Suprapubic skin (tissue), 4 donors: ENCODE measurements at places on chromosomes 13 and 19. TPM values are rescaled to one million over a fixed set of nuclear protein-coding genes. Genes with fewer than 3 reads are reported as not detected.

GRCh38 chr19:52200044-52200443, 10.2 kb downstream of the PPP2R1A start:
- H3K36me3 ChIP-seq, result peaks cover 77% of the 10 kb centered on the region
- no peaks in the 10 kb centered on the region for H3K27me3 ChIP-seq
- DNase-seq, result no peak

CKAP2 gene
- total RNA-seq, result 33.8 TPM

GRCh38 chr19:24040621-24041020, 46.4 kb upstream of the ZNF254 start:
- no peaks in the 10 kb centered on the region for H3K27me3 ChIP-seq
- H3K4me3 ChIP-seq, result no peak overlapping the region
- no peak for DNase-seq

- no peaks in the 10 kb centered on the region for H3K4me1 ChIP-seq
- no peaks in the 10 kb centered on the region for H3K27me3 ChIP-seq
- DNase-seq, result no peak
- no peak overlapping the region for H3K4me3 ChIP-seq
- H3K36me3 ChIP-seq, result no peaks in the 10 kb centered on the region
- no peak overlapping the region for H3K27ac ChIP-seq
Observed at GRCh38 chr13:89695343-89696257, 1651.9 kb upstream of the MIR17HG start.

CCL25 gene
- not detected for total RNA-seq

DNA sequence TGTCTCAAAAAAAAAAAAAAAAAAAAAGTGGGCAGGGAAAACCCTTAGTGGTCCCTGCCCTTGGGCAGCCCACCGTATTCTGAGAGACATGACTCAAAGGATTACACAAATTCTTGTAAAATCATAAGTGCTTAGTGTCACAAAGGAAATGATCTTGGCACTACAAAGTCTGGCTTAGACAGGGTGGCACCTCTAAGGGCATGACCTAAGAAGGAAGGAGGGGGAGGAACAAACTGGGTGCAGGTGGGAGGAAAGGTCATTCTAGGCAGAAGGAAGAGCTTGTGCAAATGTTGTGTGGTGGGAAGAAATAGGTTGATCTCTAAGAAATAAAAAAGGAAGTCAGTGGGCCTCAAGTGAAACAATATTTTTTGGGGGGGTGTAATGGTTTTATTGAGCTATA, 10.4 kb downstream of the PNPLA6 start:
- H3K27me3 ChIP-seq, result no peaks in the 10 kb centered on the region
- DNase-seq, result no peak
- H3K36me3 ChIP-seq, result peaks cover 54% of the 10 kb centered on the region
- no peak overlapping the region for H3K4me3 ChIP-seq
- no peak overlapping the region for H3K27ac ChIP-seq

AP1M2 gene
- total RNA-seq, result 59.2 TPM

GRCh38 chr13:98977568-98978265, at the start of gene DOCK9:
Gene DOCK9 (minus strand): TSS chr13:98978064. CDS start chr13:98977909, 155 bp downstream.
- no peaks in the 10 kb centered on the region for H3K36me3 ChIP-seq
- peak within 1 kb of the TSS; percentile 75 for H3K27ac ChIP-seq
- no peaks in the 10 kb centered on the region for H3K27me3 ChIP-seq
- peak; percentile 75 for DNase-seq

DNA sequence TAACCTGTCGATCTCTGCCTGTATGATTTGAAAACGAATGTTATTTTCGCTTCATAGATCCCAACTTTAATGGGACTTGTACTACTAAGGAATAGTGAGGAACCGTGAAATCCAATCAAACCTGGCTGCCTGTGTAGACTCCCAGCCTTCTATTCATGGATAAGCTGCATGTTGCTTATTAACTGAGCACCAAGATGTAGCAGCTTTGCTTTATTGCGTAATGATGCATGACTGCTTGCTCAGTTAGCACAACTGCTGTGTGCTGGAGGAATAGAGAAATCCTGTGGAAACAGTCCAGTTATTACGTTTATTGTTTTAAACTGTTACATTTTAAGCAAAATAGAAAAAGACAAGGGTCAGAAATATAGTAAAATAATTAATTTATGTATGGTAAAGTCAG, 108.2 kb downstream of the SHISA2 start:
- H3K27me3 ChIP-seq, result no peaks in the 10 kb centered on the region
- H3K4me3 ChIP-seq, result no peak overlapping the region
- no peaks in the 10 kb centered on the region for H3K4me1 ChIP-seq
- DNase-seq, result no peak

DNA sequence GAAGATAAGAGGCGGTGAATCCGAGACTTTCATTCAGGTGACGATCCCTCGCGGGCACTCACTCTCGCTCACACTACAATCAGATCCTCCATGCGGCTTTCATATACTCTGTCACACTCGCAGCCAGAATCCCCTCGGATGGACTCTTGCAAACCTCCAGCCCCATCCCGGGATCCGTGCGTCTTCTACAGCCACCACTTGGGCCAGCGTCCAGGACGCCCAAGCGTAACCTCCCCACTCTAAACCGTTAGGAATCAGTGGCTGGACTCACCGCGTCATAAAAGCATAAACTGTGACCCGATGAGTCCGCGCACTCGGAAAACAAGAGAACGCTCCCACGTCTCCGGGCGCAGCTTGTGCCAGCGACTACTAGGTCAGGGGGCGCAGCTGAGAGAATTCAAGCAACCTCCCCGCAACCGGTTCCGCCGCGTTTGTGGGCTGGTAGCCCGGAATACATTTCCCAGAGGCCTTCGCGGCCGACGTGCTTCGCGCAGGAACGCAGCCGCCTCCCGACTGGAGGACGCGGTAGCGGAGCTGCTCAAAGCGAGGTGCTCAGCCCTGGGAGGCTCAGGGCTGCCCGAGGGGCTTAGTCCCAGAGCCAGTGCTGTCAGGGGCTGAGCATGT, 27.6 kb downstream of the ZNF607 start:
- peaks cover 7% of the 10 kb centered on the region for H3K36me3 ChIP-seq
- DNase-seq, result peak; percentile 88
- H3K4me3 ChIP-seq, result peak overlapping the region; percentile 51
- H3K27ac ChIP-seq, result peak overlapping the region; percentile 26
